ENCODE measurements at places on chromosomes 4 and X. TPM values are rescaled to one million over a fixed set of nuclear protein-coding genes. Genes with fewer than 3 reads are reported as not detected.

Gene ARL9
- 0.28 TPM for total RNA-seq

Gene SHROOM3
- 5.8 TPM for total RNA-seq

DNA sequence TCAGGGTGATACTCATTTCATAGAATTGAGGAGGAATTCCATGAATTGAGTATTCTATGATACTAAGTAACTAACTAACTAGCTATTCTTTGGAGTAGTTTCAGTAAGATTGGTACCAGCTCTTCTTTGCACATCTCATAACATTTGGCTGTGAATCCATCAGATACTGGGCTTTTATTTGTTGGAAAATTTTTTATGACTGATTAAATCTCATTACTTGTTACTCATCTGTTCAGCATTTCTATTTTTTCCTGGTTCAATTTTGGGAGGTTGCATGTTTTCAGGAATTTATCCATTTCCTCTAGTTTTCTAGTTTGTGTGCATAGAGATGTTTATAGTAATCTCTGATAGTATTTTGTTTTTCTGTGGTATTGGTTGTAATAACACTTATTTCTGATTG is 70.8 kb upstream of the FREM3 start:
- no peaks in the 10 kb centered on the region for H3K4me1 ChIP-seq
- no peak overlapping the region for H3K4me3 ChIP-seq
- H3K27me3 ChIP-seq: no peaks in the 10 kb centered on the region
- H3K27ac ChIP-seq: no peak overlapping the region
- H3K36me3 ChIP-seq: no peaks in the 10 kb centered on the region
- DNase-seq: no peak

GRCh38 chrX:51893931-51894696 is 691 bp downstream of the MAGED1 start:
- H3K4me1 ChIP-seq: peaks cover 3% of the 10 kb centered on the region
- peaks cover 19% of the 10 kb centered on the region for H3K36me3 ChIP-seq
- peak overlapping the region; percentile 49 for H3K4me3 ChIP-seq
- peak overlapping the region; percentile 70 for H3K27ac ChIP-seq
- no peaks in the 10 kb centered on the region for H3K27me3 ChIP-seq
- peak; percentile 34 for DNase-seq

- peak overlapping the region; percentile 84 for H3K4me3 ChIP-seq
- peaks cover 23% of the 10 kb centered on the region for H3K4me1 ChIP-seq
- no peak for DNase-seq
- no peaks in the 10 kb centered on the region for H3K36me3 ChIP-seq
- no peaks in the 10 kb centered on the region for H3K27me3 ChIP-seq
These were observed 1.4 kb downstream of the TMA16 start for GRCh38 chr4:163495900-163496299.

Gene EDA
- 16.1 TPM for total RNA-seq

DNA sequence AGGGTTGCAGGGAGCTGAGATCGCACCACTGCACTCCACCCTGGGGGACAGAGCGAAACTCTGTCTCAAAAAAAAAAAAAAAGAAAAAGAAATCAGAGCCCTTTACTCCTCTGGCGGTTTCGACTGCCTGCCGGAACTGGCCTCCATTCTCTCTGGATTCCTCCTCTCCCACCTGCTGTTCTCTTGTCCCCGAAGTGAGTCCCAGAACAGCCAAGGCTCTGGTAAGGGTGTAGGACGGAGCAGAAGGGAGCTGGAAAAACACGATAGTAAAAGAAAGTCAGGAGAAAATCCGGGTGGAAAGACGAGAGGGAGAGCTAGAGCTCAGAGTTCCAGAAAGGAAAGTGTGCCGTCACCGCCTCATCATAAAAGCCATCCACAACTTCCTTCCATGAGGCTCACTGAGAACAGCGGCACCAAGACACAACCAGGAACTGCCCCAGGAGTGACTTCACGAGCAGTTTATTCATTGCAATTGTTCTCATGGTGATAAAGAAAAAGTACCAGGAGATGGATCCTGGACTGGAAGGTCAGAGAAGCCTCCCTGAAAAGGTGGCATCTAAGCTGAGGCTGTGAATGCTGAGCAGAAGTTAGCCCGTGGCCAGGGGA is 12.3 kb downstream of the TLR3 start:
- H3K27ac ChIP-seq: no peak overlapping the region
- no peaks in the 10 kb centered on the region for H3K4me1 ChIP-seq
- no peak for DNase-seq
- no peaks in the 10 kb centered on the region for H3K27me3 ChIP-seq

GRCh38 chrX:149456476-149457245 is 48.4 kb downstream of the IDS start:
- no peak overlapping the region for H3K4me3 ChIP-seq
- no peak overlapping the region for H3K27ac ChIP-seq
- H3K36me3 ChIP-seq: no peaks in the 10 kb centered on the region

Gene SETD7
- 48.6 TPM for total RNA-seq

DNA sequence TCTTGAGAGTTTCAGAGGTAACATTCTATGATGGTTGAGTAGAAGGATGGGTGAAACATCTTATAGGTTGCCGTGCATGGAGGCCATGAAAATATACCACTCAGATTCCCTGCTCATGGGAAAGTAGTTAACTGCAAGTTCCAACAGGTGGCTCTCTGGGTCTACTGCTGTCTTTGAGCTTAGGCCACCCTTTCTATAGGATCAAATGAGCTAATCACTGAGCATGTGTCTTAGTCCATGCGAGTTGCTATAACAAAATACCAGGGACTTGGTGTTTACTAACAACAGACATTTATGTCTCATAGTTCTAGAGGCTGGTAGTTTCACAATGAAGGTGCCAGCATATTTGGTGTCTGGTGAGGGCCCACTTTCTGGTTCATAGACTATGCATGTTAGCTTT is 144.8 kb upstream of the UNC5C start:
- no peak for DNase-seq
- H3K4me3 ChIP-seq: no peak overlapping the region
- H3K36me3 ChIP-seq: no peaks in the 10 kb centered on the region

DNA sequence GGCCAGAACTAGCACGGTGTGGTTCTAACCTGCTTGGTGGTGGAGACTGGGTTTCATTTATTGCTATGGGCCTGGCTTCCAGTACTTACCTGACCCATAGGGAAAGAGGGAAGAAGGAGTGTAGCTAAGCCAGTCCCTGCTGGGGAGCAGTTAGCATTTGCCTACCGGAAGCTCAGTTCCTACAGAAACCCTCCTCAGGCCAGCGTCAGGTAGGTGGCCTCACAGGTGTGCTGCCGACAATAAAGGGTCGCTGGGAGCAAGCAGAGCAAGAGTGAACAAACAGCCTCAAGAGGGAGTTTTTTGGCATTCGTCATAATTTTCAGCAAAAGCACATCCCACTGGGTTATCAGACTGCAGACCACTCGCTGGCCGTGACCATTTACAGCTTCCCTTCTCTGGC is 740.6 kb upstream of the TENM3 start:
- H3K27ac ChIP-seq: no peak overlapping the region
- H3K27me3 ChIP-seq: no peaks in the 10 kb centered on the region
- H3K36me3 ChIP-seq: no peaks in the 10 kb centered on the region
- DNase-seq: no peak
- no peaks in the 10 kb centered on the region for H3K4me1 ChIP-seq
- H3K4me3 ChIP-seq: no peak overlapping the region

DNA sequence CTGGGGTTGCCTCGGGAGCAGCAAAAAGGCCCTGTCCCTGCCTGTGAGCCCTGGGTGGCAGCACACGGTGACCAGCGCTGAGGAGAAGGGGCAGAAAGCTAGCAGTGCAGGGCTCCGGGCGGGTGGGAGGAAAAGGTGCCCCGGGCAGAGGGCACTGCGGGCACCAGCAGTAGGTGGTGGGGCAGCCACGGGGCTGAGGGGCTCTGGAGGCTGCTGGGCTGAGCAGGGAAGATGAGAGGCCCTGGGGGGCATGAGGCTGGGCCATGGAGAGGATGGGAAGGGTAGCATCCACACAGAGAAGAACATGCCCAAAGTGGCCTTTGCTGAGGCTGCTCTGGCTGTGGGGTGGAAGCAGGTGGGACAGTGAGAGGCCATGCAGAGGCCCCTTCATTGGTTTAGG is 67.5 kb upstream of the NKX1-1 start:
- H3K36me3 ChIP-seq: no peaks in the 10 kb centered on the region
- H3K27ac ChIP-seq: no peak overlapping the region
- DNase-seq: no peak
- no peak overlapping the region for H3K4me3 ChIP-seq

GRCh38 chr4:78622253-78622979 is 70.8 kb downstream of the ANXA3 start:
- H3K4me1 ChIP-seq: no peaks in the 10 kb centered on the region
- DNase-seq: no peak
- H3K27ac ChIP-seq: no peak overlapping the region

GRCh38 chr4:6549890-6550620 is 24.9 kb upstream of the MAN2B2 start:
- peaks cover 5% of the 10 kb centered on the region for H3K27me3 ChIP-seq
- no peaks in the 10 kb centered on the region for H3K4me1 ChIP-seq
- no peak for DNase-seq
- no peak overlapping the region for H3K27ac ChIP-seq
- no peaks in the 10 kb centered on the region for H3K36me3 ChIP-seq
- H3K4me3 ChIP-seq: no peak overlapping the region

DNA sequence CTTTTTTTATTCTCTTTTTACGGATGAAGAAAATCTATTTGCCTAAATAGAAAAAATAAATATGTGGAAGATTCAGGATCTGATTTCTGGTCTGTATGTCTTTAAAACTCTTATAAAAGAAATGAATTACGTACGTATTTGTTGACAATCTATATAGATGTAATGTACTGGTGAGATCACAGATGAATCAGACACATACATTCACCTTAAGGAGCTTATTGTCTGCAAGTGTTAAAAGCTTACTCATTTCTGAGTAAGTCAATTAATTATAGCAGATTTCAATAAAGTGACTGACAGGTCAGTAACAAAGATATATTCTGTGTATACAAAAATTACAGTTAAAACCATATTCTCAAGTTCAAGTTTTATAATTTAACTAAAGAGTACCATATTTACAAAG is 66.6 kb upstream of the NAF1 start:
- no peaks in the 10 kb centered on the region for H3K4me1 ChIP-seq
- no peaks in the 10 kb centered on the region for H3K27me3 ChIP-seq
- H3K27ac ChIP-seq: no peak overlapping the region
- no peaks in the 10 kb centered on the region for H3K36me3 ChIP-seq
- DNase-seq: no peak
- no peak overlapping the region for H3K4me3 ChIP-seq

Gene ZCCHC18
- total RNA-seq: not detected

DNA sequence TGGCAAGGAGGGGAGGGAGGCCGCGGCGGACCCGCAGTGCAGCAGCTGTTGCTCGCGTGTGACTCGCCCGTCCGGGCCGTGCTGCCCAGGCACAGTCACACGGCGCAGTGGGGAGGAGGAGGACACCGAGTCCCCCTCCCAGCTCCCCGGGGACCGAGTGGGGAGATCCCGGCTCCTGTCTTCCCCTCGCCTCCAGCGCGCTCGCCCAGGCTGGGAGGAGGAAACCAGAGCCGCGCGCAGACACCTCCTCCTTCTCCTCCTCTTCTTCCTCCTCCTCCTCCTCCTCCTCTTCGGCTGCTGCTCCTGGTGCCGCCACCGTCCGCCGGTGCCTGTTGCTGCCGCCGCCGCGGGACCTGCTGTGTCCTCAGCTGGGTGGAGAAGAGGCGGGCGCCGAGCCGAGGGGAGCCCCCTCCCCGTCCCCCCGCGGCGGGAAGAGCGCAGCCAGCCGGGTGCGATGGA is at the start of gene TBC1D1:
Gene TBC1D1, plus strand, starts transcription at position 284 of the 459 bp plus-strand sequence. CDS start 11,012 bp downstream, outside the sequence.
- no peak within 1 kb of the TSS for H3K27ac ChIP-seq
- no peaks in the 10 kb centered on the region for H3K4me1 ChIP-seq
- no peaks in the 10 kb centered on the region for H3K36me3 ChIP-seq

Gene GRK4
- 4.7 TPM for total RNA-seq

Gene SPANXN3
- total RNA-seq: not detected

DNA sequence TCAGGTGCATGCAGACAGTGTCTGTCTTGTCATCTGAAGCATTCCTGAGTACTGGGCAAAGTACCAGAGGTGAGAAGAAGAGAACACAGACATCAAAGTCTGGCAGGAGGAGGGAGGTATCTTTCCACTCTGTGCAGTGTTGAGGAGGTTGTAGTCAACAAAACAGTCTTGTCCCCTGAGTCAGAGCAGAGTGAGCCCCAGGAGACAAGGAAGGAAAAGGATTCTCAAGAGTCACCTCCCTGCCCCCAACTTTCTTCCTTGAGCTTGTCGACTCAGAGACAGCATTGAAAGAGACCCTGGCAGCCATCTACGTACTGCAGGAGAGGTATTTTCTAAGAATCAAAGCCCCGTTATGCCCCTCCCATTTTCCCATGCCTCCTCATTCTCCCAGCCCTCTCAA is 4.4 kb upstream of the SRPX start:
- no peaks in the 10 kb centered on the region for H3K4me1 ChIP-seq
- H3K4me3 ChIP-seq: no peak overlapping the region
- H3K27ac ChIP-seq: no peak overlapping the region
- no peaks in the 10 kb centered on the region for H3K36me3 ChIP-seq

All from adrenal gland (tissue), 19 donors.